ENCODE measurements at places on chromosomes 7 and 10. TPM values are rescaled to one million over a fixed set of nuclear protein-coding genes. Genes with fewer than 3 reads are reported as not detected.

GRCh38 chr10:5814110-5815107 lies 1.2 kb upstream of the GDI2 start:
- DNase-seq: no peak

DNA sequence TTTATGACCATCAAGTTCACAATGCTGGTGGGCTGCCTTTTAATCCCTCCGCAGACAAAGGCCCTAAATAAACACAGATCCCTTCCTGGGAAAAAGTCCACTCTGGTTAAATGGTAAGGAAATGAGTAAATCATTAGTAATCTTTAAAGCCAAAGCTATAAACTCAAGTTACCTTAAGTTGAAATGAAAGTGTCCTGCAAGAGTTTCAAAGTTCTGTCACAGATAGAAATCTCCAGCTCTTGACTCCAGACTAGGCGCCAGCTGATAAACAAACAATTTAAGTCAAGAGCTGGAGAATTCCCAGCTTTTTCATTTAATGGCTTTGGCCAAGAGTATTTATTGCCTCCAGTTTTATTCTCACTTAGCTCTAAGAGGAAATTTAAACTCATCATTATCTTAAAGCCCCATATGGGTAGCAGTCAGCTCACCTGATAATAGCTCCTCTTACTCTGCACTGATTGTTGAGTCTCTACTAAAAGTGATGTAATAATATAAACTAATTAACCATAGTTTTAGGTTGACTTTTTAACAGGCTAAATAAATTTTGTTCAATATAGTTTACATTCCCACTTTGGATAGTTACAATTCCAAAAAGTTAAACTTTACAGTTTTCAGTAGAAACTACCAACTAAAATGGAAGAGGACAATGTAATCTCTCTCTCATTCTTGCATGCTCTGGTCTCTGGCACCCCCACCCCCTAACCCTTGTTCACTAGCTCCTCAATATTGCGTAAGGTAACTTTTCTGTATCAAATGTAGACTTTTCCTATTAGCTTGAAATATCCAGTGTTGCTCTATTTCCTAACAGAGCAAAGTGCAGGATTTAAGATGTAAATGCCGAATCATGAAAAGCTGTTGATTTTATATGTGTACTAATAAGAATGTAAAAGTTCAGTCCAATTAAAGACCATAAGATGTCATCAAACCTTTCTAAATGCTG lies 56.1 kb downstream of the HIBADH start:
- no peak for DNase-seq

- DNase-seq: no peak
Observed at GRCh38 chr10:69317175-69317604, 38.9 kb downstream of the HK1 start.

- peak; percentile 56 for DNase-seq
Observed at GRCh38 chr10:124010563-124011131, 82.8 kb downstream of the CHST15 start.

DNA sequence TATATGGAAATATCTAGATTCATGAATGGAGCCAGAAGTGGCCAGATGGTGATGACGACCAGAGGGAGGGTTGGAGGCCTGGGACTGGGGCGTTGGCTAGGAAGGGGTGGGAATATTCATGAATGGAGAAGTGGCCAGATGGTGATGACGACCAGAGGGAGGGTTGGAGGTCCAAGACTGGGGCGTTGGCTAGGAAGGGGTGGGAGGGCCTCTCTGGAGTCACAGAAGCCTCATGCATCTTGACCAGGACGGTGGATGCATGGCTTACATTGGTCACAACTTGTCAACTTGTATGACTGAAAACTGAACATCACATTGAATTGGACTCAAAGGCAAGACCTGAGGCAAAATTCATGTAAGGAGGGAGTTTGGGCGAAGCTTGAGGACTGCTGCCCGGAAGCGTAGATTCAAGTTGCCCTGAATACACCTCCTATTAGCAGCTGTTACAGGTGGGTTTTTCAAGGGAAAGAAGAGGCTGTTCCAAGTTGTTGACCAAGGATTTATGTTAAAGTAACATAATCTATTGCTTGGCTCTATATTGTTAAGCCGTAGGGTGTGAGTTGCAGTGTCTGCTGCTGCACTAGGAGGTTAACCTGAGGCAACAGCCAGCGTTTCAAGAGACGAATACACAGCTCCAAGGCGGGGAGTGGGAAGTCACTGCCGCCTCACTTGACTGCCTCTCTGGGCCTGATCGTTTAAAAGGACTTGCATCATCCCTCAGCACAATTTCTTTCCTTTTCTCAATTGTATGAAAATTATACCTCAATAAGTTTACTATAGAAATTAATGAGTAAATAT lies 55.1 kb upstream of the FAM20C start:
- DNase-seq: no peak

Gene TMEM270
- total RNA-seq: not detected

Gene VIM
- 4,253 TPM for total RNA-seq

Gene ZNF518A
- total RNA-seq: 33.4 TPM

Gene INMT
- 131 TPM for total RNA-seq

Gene GRID2IP
- 0.18 TPM for total RNA-seq

Measured in sciatic nerve (tissue), 2 donors.